NB4 (cell line): ENCODE measurements at places on chromosomes 5 and 9.

DNA sequence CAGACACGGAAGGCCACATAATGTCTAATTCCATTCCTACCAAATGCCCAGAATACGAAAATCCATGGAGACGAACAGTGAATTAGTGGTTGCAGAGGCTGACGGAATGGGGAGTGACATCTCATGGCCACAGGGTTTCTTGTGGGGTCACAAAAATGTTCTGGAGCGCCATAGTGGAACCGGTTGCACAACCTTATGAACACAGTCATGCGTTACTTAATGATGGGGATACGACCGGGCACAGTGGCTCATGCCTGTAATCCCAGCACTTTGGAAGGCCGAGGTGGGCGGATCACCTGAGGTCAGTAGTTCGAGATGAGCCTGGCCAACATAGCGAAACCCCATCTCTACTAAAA is 26.0 kb upstream of the TTLL11 start:
- no peak for DNase-seq

DNA sequence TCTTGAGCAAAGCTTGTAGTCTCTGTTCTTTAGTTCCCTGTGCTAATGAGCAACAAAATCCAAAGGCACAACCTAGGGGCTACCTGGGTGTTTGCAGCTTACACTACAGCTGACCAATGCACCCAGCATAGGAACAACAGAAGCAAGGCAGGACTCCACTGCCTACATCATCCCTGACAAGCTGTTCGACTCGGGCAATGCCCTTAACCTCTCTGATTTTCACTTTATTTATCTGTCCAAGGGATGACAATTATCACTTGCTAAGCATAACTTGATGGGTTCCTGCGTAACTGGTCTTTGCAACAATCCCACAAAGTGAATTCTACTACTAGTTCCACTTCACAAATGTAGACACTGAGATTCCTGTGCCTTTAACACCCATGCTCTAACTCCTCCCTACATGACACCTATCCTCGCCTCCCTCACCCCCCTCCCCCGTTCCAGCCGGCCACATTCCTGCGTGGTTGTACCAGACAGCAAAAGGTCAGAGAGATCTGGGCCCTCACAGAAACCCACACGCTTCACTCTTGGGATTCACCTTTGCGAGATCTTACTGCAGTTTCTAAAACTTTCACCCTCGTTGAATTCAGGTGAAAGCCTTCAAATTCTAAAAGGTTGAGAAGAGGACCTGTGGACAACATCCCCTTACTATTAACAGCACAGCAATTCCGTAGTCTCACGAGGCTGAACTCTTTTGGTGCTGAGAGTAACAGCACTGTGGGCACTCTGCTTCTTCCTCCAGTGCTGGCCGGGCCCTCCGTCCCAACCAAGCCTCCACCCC is 995 bp downstream of the IPPK start:
- peak; percentile 41 for DNase-seq

GRCh38 chr5:80760680-80761079 is 105.9 kb upstream of the DHFR start:
- DNase-seq: no peak

- DNase-seq: no peak
Measured at GRCh38 chr9:88723751-88724150, 188.8 kb downstream of the NXNL2 start.
